A549 treated with Mapracorat at 1 μM for 4 hours (cell line): ENCODE measurements at places on chromosomes 7 and 10. TPM values are rescaled to one million over a fixed set of nuclear protein-coding genes. Genes with fewer than 3 reads are reported as not detected.

The MUC3A gene
- total RNA-seq = 15.0 to 24.4 TPM (median 20.8 TPM) in 5 replicates

The DIP2C gene
- 9.7 to 14.3 TPM (median 12.6 TPM) in 5 replicates for total RNA-seq

The HOXA2 gene
- 0.66 to 0.89 TPM (median 0.83 TPM) in 5 replicates for total RNA-seq

The IMPDH1 gene
- 103 to 134 TPM (median 125 TPM) in 5 replicates for total RNA-seq

The CCDC136 gene
- total RNA-seq = 1.4 to 2.2 TPM (median 2.0 TPM) in 5 replicates

The HNRNPF gene
- 296 to 346 TPM (median 337 TPM) in 5 replicates for total RNA-seq

The PSD gene
- total RNA-seq = 0.20 to 0.53 TPM (median 0.31 TPM) in 5 replicates

The MALRD1 gene
- total RNA-seq = not detected in 5 replicates

The CFAP58 gene
- total RNA-seq = 0.11 to 0.24 TPM (median 0.15 TPM) in 5 replicates

The MRLN gene
- not detected in 5 replicates for total RNA-seq

The UPK3B gene
- total RNA-seq = 10.7 to 19.4 TPM (median 17.7 TPM) in 5 replicates

The UNCX gene
- 0.07 to 0.08 TPM in 2 of 5 replicates, not detected in the others for total RNA-seq

The FKBP9 gene
- 78.2 to 120 TPM (median 87.7 TPM) in 5 replicates for total RNA-seq
